ENCODE measurements at places on chromosomes 11 and 22.
A peak's percentile ranks its signal among the peaks of the same experiment; 100 is the strongest.

- no peak for DNase-seq
These were observed 1.1 kb downstream of the OVOL1 start for GRCh38 chr11:65787649-65788622.

- peak; percentile 5 for DNase-seq
These were observed 653 bp downstream of the GRK3 start for GRCh38 chr22:25564979-25565677.

- no peak for DNase-seq
These were observed 22.9 kb upstream of the MRPL17 start for GRCh38 chr11:6705905-6706535.

- peak; percentile 46 for DNase-seq
These were observed at the start of gene BCR for GRCh38 chr22:23180301-23180892. Gene BCR, plus strand, starts transcription at chr22:23180509. Its CDS starts 452 bp downstream, at chr22:23180961.

DNA sequence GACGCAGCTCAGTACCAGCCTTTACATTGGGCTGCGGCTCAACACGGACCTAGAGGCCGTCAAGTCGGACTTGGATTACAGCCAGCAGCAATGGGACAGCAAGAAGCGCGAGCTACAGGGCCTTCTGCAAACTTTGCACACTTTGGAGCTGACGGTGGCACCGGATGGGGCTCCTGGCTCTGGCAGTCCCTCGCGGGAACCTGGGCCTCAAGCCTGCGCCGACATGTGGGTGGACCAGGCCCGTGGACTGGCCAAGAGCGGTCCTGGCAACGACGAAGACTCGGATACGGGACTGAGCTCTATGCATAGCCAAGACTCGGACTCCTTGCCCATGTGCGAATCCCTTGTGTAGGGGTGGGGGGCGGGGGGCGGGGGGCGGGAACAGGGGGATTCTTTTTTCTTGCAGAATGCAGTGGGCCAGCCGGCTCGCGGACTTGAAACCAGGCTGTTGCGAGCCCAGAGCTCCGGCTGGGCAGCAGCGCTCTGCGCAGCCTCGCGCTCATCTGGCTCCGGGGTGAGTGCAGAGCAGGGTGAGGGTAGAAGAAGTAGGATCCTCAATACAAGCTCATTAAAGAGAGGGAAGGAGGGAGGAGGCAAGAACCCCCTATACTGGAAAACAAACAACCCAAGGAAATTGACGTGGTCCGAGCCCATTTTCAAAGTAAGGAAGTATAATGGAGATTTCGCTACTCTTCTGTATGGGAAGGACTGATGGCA lies 1.8 kb downstream of the RASSF10 start:
- no peak for DNase-seq

DNA sequence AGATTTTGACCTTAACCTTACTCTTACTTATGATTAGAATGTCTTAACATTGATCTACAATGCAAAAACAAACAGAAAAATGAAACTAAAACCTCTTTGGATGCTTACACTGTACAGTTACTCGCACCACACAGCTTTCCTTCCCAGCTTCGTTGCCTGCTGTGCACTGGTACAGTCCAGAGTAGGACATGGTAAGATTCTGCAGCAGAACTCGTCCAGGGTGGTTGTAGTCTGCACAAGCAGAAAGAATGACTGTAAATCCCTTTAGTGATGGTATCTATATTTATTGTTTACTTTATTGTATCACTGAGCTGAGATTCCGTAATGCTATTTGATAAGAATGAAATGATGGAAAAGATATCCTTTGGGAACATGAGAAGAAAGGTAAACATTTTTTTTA lies 21.0 kb upstream of the HSPA8 start:
- no peak for DNase-seq

- no peak for DNase-seq
These were observed 270.1 kb downstream of the BUD13 start for GRCh38 chr11:116502641-116503061.

DNA sequence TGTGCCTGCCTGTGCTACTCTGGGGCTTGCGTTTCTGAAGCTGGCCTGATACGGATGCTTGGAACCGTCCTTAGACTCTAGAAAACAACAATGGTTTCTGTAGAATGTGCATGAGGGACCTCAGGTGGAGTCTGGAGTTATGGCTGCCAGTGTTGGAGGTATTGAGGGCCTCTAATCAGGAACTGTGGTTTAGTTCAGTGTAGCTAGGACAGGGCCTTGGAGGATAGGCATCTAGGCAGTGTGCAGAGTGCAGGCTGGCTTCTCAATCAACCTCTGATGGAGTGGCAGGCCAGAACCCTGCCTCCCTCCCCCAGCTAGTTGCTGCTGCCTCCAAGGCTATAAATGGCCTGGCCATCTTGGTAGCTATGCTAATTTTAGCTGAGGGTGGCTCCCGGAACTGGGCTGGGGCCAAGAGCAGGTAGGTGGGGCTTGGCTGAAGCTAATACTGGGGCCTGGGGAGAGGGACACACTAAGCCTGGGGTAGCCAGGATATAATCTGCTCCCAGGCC lies 4.0 kb downstream of the STIM1 start:
- no peak for DNase-seq
